ENCODE measurements at places on chromosomes 2 and 18. TPM values are rescaled to one million over a fixed set of nuclear protein-coding genes. Genes with fewer than 3 reads are reported as not detected.

- no peak for DNase-seq
Measured at GRCh38 chr18:48816554-48816953, 134.2 kb downstream of the SMAD7 start.

DNA sequence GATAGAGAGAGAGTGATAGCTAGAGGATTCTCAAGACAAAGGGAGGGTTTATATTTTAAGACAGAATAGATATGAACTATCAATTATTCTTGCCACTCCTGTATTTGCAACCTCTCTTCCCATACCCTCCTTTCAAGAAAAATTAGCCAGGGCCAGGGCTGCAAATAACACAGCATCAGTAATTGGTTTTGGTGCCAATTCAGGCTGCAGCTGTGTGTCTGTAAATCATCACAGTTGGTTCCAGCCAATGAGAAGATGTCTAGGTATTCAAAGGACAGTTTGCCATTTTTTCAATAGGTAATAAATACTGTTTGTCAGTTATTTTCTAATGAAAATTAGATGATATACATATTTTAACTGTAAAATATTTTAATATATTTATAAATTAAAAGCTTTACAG is 73.5 kb downstream of the WDPCP start:
- DNase-seq = no peak

ATOH8 gene
- not detected for total RNA-seq

LDLRAD4 gene
- total RNA-seq = 19.4 TPM

TMEM127 gene
- total RNA-seq = 12.9 TPM
